ENCODE measurements at places on chromosomes 13 and 19. TPM values are rescaled to one million over a fixed set of nuclear protein-coding genes. Genes with fewer than 3 reads are reported as not detected.

- no peak for DNase-seq
Observed at GRCh38 chr19:12786141-12786870, 5.0 kb upstream of the JUNB start.

DNA sequence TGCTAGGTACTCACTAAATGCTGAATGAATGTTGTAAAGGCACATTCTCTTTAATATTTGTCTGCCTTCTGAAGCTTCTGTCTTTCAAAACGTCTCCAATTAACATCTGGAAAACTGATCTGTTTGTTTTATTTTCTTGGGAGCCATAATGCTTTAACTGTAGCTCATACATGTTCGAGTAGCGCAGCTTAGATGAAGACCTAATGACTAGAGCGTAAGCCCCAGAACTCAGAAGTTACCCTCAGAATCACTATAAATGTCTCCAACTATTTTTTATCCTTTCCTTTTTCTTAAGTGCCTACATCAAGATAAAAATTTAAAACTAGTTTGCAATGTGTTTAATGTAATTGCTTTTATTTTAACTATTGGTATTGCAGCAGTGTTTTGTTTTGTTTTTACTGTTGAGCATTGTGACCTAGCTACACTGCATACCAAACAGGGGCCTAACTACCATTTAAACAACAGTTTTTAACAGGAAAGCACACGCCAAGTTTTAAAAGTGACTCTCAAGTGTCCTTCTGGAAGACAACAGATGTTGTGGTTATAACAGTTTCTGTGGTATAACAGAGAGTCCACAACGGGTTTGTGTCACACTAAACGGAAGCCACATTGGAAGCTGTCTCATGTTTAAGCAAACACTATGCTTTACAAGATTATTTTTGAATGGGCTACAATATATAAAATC is 42.0 kb downstream of the MRPL57 start:
- no peak for DNase-seq

DNA sequence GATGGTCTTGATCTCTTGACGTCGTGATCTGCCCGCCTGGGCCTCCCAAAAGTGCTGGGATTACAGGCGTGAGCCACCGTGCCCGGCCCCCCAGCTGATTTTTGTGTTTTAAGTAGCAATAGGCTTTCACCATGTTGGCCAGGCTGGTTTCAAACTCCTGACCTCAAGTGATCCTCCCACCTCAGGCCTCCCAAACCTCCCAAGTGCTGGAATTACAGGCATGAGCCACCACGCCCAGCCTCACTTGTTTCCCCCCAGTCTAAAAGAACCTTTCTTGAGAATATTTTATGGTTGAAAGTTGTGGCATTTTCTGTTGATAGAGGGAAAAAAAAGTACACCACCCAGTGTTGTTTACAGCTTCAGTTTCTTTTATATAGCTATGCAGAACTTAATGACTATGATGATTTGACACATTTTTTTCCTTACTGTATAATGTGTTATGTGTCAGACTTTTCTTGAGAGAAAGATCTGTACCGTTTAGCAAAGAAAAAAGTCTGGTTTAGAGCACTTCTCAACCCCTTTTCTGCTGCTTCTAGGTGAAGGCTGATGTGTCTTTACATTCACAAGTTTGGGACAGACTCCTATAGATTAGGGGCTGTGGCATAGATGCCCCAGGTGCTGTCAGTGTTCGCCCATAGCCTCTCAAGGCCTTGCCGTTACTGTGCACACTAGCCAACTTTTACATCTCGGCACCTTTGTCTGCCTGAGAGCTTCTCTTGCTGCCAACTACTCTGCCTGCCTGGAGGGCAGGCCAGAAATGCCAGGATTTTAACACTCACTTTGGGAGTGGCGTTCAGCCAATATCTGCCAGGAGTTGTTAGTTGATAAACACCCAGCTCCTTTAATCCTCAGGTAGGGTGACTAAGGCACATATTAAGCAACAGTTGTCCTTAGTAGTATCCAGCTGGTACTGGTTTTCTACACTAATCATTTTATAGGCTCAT is 33.0 kb downstream of the KCTD4 start:
- DNase-seq = no peak

DNA sequence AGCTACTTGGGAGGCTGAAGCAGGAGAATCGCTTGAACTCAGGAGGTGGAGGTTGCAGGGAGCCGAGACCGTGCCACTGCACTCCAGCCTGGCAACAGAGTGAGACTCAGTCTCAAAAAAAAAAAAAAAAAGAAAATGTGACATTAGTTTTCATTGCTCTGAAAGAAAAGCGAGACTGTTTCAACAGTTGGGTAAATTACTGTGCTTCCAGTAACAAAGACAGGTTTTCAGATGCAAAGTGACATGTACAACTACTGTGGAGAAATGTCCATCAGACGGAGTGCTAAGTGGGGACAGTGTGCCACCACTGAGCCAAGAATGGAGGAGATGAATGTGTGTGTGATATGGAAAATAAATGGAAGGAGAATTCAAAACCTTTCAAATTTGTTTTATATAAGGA is 24.2 kb upstream of the SLC15A1 start:
- no peak for DNase-seq

DNA sequence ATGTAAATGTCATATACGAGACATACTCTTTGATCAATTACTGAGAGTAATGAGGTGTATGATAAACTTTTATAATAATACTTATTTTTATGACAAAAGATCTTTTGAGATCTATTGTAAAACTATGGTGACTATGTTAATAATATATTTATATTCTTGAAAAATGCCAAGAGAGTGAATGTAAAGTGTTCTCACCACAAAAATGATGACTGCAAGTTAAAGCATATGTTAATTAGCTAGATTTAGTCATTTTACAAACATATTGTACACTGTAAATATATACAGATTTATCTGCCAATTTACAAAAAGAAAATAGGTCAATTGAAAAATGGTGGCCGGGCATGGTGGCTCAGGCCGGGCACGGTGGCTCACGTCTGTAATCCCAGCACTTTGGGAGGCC is 81.0 kb downstream of the GPC6 start:
- DNase-seq = no peak

ERVK3-1 gene
- total RNA-seq = 49.8 TPM

CIC gene
- 28.1 TPM for total RNA-seq

DNA sequence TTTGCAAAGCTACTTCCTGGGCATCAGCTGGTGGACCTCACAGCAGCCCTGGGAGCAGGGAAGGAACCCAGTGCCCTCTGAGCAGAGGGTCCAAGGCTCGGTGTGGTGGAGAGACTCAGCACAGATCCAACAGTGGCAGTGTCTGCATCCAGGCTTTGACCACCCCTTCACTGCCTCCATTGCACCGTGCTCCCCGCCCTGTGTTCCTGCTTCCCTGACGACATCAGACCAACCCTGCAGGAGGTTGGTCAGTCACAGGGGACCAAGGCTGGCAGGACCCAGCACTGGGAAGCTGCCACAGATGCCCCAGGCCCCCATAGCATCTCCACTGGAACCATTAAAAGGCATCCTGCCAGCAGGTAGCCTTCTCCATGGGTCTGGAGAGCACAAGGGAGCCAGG is 7.8 kb upstream of the VSTM2B start:
- no peak for DNase-seq

GRCh38 chr13:21672287-21672680 is 1.4 kb downstream of the FGF9 start:
- no peak for DNase-seq

- DNase-seq = no peak
Observed at GRCh38 chr19:35730326-35730725, 11.9 kb downstream of the IGFLR1 start.

DNA sequence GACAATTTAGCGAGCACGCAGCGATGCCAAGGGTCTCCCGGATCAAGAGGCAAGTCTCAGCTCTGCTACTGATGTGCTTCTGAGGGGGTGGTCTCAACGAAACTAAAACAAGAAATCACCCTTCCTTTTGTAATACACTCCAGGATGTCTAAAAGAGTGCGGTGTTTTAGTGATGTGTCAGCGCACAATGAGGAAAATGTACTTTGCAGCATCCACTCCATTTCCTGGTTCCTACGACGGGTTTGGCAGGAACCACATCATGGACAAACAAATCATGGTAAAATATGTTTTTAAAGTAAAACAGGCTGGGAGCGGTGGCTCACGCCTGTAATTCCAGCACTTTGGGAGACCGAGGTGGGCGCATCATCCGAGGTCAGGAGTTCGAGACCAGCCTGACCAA is 154.0 kb upstream of the TSC22D1 start:
- no peak for DNase-seq

CGB2 gene
- not detected for total RNA-seq

DNA sequence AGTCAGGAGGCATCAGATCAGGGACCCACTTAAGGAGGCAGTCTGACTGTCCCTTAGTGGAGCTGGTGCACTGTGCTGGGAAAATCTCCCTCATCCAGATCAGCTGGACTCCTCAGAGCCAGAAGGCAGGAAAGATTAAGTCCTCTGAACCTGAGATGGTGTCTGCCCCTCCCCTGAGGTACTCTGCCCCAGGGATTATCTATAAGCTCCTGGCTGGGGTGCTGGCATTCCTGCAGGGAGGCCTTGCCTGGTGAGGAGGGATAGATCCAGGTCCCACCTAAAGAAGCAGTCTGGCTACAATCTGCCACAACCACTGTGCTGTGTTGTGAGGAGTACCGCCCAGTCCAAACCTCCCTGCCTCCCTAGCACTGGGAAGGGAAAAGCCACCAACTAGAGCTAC is 81.2 kb downstream of the NHLRC3 start:
- DNase-seq = peak; percentile 8

ZNF681 gene
- 11.4 TPM for total RNA-seq

DNA sequence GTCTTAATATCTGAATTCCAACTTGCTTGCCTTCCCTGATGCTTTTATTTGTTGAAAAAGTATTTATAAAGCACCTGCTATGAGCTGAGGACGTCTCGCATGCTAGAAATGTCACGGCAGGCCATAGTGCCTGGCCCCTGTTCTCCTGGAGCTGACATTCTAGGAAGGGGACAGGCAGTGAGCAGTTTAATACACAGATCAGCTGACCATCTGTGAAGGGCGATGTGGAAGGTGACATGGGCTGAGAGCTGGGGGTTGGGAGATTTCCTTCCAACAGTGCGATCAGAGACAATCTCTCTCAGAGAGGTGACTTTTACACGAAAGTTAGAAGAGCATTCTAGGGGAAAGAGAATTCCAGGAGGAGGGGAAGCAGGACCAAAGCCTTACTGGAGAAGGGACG is 153.2 kb downstream of the ZNF536 start:
- no peak for DNase-seq

INAFM1 gene
- 3.7 TPM for total RNA-seq

Data from neural progenitor cell (in vitro differentiated cells).